Panc1 (cell line): ENCODE measurements at places on chromosomes 1 and 21.

DNA sequence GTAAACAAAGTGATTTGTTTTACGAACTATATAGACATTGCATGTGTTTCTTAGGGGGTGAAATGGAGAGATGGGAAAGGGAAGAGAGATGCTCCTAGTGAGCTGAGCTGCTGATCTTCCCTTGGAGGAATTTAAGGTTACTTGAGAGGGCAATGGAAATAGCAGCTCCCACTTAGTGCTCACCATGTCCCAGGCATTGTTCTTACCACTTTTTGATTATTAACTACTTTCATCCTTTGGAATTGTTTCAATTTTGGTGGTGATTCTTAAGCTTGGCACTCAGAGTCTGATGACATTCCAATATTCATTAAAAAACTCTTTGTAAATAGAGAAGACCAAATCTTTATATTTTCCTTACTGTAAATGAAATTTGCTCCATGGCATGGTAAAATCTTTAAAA lies 124.9 kb downstream of the ITSN1 start:
- H3K27ac ChIP-seq, result no peak overlapping the region
- peaks cover under 1% of the 10 kb centered on the region; the same call in 1 of the 2 replicates for H3K36me3 ChIP-seq
- no peak for DNase-seq
- H3K4me3 ChIP-seq, result no peak overlapping the region

GRCh38 chr1:227869851-227870305 lies 54.4 kb downstream of the PRSS38 start:
- no peak overlapping the region for H3K4me3 ChIP-seq
- no peak overlapping the region for H3K27ac ChIP-seq
- no peak for DNase-seq
- no peaks in the 10 kb centered on the region for H3K4me1 ChIP-seq
- H3K27me3 ChIP-seq, result no peaks in the 10 kb centered on the region

GRCh38 chr1:29920316-29920715 lies 684.0 kb downstream of the PTPRU start:
- H3K27ac ChIP-seq, result no peak overlapping the region
- no peaks in the 10 kb centered on the region for H3K36me3 ChIP-seq
- H3K27me3 ChIP-seq, result no peaks in the 10 kb centered on the region

DNA sequence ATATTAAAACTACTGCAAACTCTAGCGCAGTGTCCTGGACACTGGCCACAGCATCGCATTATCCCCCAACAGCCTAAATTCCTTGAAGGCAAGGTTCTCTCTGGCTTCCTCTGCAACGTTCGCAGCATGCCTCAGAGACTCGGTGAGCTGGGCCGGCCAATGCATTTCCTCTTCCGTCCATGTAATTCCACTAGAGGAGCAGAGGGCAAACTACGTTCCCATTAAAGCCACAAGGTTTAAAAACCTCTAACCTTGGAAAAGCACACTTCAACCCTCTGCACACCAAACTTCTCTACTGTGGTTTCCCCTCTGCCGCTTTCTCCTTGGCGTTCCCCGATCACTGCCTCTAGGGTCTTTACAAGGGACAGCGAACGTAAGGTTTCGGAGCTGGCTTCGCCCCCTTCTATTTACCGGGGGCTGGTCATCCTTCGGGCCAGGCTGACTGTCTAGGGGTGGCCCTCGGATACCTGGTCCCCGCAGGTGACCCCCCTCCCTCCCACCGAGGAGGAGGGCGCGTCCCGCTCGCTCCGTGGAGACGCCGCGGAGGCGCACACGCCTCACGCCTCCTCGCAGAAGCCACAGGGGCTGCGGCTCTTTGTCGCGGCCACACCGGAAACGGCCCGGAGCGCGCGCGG lies 456 bp upstream of the SMYD2 start:
- H3K4me1 ChIP-seq, result peaks cover 12% of the 10 kb centered on the region
- peak overlapping the region; percentile 69 for H3K4me3 ChIP-seq
- no peaks in the 10 kb centered on the region; the same call in 1 of the 2 replicates for H3K36me3 ChIP-seq
- H3K27ac ChIP-seq, result peak overlapping the region; percentile 85

DNA sequence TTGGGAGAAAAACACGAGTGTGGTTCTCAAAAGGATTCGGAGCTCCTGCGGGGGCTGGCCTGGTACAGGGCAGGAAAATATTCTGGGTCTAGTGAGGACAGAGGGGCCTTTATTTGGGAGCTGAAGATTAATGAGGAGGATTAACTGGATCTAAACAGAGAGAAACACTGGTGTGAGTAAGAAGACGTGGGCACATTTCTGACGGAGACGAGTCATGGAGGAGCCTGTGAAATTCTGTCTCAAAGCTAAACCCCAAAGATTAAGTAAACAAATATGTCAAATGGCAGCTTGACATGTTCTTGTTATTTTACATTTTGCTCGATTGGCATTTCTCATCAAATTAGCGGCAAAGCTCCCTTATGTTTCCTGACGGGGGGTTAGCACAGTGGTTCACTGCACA lies 12.8 kb downstream of the PROK1 start:
- H3K27me3 ChIP-seq, result no peaks in the 10 kb centered on the region
- no peak for DNase-seq
- H3K4me1 ChIP-seq, result no peaks in the 10 kb centered on the region; the same call in 1 of the 2 replicates
- H3K27ac ChIP-seq, result no peak overlapping the region
- no peaks in the 10 kb centered on the region for H3K36me3 ChIP-seq

- H3K27ac ChIP-seq, result peak overlapping the region; percentile 65; the same call in 1 of the 2 replicates
- H3K36me3 ChIP-seq, result no peaks in the 10 kb centered on the region
- H3K4me3 ChIP-seq, result no peak overlapping the region
- H3K4me1 ChIP-seq, result peaks cover 11% of the 10 kb centered on the region; the same call in 1 of the 2 replicates
Measured at GRCh38 chr21:43644609-43645008, 14.7 kb downstream of the HSF2BP start.

- no peaks in the 10 kb centered on the region for H3K27me3 ChIP-seq
- no peaks in the 10 kb centered on the region for H3K4me1 ChIP-seq
- DNase-seq, result no peak
Measured at GRCh38 chr1:222123111-222123510, 381.2 kb upstream of the DUSP10 start.

DNA sequence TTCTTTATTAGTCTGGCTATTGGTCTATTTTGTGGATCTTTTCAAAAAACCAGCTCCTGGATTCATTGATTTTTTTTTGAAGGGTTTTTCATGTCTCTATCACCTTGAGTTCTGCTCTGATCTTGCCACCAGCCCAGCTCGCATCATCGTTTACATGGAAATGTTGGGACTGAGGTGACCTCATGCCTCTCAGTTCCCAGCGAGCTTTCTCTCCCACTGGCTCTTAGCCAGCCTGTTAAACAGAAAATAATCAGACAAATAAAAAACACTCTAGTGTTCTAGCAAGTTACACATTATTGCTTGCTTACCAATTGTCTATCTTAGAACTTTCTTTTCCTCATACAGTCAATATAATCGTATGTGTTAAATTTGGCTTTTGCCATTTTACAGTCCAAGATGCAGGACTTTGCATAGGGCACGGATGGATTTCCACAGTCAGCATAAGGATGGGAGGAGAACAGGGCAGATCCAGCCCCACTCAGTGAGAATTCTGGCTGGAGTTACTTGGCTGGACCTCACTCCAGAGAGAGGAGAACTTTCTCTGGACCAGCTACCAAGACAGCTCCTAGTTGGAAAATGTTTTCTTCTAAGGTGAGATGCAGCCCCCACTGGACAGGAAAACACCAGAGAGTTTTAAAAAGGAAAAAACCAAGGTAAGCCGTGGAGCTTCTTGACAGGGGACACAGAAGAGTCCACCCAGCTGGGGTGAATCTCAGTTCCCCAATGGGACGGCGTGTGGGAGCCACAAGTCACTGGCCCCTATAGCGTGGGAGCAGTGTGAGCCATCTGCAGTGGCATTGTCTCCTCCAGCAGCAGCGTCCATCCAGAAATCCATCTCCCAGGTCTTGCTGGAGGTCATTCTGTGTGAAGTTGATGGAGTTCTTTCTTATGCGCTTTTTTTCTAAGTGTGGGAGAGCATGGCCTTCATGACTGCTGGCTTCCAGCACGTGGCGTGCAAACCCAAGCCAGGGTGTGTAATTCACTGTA lies 17.6 kb downstream of the PGBD2 start:
- H3K4me3 ChIP-seq, result no peak overlapping the region
- DNase-seq, result no peak
- H3K36me3 ChIP-seq, result peaks cover 2% of the 10 kb centered on the region; the same call in 1 of the 2 replicates
- H3K27ac ChIP-seq, result no peak overlapping the region
- H3K4me1 ChIP-seq, result no peaks in the 10 kb centered on the region
- no peaks in the 10 kb centered on the region for H3K27me3 ChIP-seq

- H3K4me3 ChIP-seq, result no peak overlapping the region
- no peaks in the 10 kb centered on the region for H3K36me3 ChIP-seq
- H3K4me1 ChIP-seq, result no peaks in the 10 kb centered on the region
- H3K27me3 ChIP-seq, result no peaks in the 10 kb centered on the region
- no peak for DNase-seq
Measured at GRCh38 chr1:186849826-186850225, 21.1 kb downstream of the PLA2G4A start.

DNA sequence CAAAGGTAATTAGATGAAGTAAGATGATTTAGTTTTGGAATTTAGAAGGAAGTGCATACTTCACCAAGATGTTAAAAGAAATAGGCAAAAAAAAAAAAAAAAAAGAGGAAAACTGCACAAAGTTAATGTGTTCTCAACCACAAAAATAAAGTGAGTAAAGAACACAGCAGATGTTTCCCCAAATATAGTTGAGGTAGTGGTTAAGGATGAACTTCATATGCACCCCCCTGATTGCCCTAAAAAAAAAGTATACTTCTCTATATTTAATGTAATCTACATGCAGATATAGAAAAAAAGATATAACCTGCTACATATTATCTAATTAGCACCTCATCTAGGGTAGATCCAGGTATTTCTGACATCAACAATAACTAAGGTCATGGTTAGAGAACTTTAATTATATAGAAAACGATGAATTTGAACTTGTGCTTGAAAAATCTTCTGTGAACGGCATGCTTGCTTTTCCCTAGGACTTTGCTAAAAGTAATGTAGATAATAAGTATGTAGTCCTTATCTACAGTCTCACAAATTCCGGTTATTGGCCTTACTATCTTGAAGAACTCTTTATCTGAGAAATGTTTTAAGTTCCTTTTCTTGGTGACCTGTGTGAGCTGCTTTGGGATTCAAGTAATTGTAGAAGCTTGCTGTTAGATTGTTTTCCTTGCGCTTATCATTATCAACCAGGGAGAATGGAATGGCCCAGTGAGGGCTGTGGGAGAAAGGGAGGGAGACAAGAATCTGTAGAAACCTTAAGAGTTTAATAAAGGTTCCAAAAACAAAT lies 70.1 kb upstream of the LRRC7 start:
- no peaks in the 10 kb centered on the region for H3K4me1 ChIP-seq
- H3K4me3 ChIP-seq, result no peak overlapping the region
- no peaks in the 10 kb centered on the region for H3K36me3 ChIP-seq
- DNase-seq, result no peak
- H3K27me3 ChIP-seq, result no peaks in the 10 kb centered on the region
- H3K27ac ChIP-seq, result no peak overlapping the region

- H3K36me3 ChIP-seq, result no peaks in the 10 kb centered on the region
- H3K27ac ChIP-seq, result peak overlapping the region; percentile 18
- no peak for DNase-seq
- H3K4me1 ChIP-seq, result peaks cover 11% of the 10 kb centered on the region
- H3K4me3 ChIP-seq, result no peak overlapping the region
Measured at GRCh38 chr1:153527683-153528040, 8.1 kb downstream of the S100A6 start.

GRCh38 chr1:11823366-11824137 lies 17.6 kb downstream of the CLCN6 start:
- H3K36me3 ChIP-seq, result peaks cover 4% of the 10 kb centered on the region; the same call in 1 of the 2 replicates
- no peaks in the 10 kb centered on the region for H3K4me1 ChIP-seq
- H3K27me3 ChIP-seq, result no peaks in the 10 kb centered on the region
- H3K4me3 ChIP-seq, result no peak overlapping the region
- H3K27ac ChIP-seq, result no peak overlapping the region

- no peaks in the 10 kb centered on the region for H3K36me3 ChIP-seq
- H3K4me1 ChIP-seq, result no peaks in the 10 kb centered on the region
- H3K27me3 ChIP-seq, result no peaks in the 10 kb centered on the region; the same call in 1 of the 2 replicates
- no peak overlapping the region for H3K27ac ChIP-seq
- DNase-seq, result no peak
Measured at GRCh38 chr1:18719786-18720451, 89.3 kb downstream of the PAX7 start.

DNA sequence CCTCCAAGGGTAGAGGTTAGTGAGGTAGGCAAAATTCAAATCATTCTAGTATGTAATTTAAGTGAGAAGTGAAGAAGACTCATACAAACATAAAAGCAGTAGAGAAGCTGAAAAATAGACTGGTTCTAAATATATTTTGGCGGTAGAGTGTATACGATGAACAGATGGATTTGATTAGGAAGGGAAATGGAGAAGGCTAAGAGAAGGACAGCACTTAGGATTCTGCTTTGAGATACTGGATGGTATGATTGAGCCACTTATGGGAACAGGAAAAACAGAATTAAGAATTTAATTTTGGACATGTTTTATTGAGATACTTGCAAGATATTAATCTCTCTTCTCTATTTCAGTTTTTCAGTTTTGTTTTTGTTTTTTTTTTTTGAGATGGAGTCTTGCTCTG lies 60.1 kb downstream of the EPB41 start:
- H3K4me1 ChIP-seq, result no peaks in the 10 kb centered on the region
- no peaks in the 10 kb centered on the region for H3K27me3 ChIP-seq
- H3K36me3 ChIP-seq, result no peaks in the 10 kb centered on the region
- DNase-seq, result no peak
- no peak overlapping the region for H3K4me3 ChIP-seq
- no peak overlapping the region for H3K27ac ChIP-seq

DNA sequence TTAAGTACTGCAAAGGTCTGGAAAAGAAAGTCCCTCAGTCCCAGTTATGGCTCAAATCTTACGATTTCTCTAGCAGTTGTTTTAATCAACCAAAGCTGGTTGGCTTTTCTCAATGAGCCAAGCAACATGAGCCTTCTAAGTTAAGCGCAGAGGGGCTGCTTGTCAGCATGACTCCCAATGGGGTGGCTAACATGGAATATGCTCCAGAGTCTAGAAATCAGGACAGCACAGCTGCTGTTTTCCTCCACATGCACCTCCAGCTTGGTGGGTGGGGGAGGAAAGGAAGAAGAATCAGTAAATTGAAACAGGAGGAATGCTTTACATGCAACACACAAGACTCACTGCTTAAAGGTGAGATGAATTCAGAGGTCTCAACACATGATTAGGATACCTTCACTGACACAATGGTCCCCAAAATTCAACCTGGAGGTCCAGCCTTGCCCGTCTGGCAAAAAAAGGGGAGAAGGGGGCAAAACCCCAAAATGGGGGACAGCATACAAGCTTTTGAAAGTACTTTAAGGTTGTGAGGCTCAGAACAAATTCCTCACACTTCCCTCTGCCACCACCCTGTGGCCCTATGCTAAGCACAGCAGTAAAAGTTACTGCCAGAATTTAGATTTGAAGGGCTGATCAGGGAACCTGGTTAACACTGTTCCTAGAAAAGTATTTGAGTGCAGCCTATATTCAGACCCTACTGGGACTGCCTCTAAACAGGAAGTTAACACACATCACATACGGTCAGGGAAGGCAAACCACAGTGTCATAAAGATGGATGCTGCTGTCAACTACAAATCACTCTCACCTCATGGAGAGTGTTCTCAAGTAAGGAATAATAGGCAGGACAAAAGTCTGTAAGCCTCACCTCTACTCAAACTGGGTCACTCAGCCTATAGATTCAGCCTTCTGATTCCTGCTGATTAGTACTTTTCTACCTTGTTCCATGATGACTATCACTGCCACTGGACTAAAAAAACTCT lies 2.6 kb downstream of the GATAD2B start:
- no peaks in the 10 kb centered on the region for H3K36me3 ChIP-seq
- H3K4me1 ChIP-seq, result peaks cover 19% of the 10 kb centered on the region
- DNase-seq, result no peak
- H3K4me3 ChIP-seq, result peak overlapping the region; percentile 76

GRCh38 chr1:39666772-39667171 lies 5.1 kb downstream of the NT5C1A start:
- H3K36me3 ChIP-seq, result no peaks in the 10 kb centered on the region
- no peak overlapping the region for H3K4me3 ChIP-seq
- DNase-seq, result no peak
- H3K27me3 ChIP-seq, result peaks cover 11% of the 10 kb centered on the region
- no peaks in the 10 kb centered on the region for H3K4me1 ChIP-seq
